ENCODE measurements at places on chromosomes 4 and X.
A peak's percentile ranks its signal among the peaks of the same experiment; 100 is the strongest.

- DNase-seq = no peak
Measured at GRCh38 chr4:152115794-152116193, 355.0 kb upstream of the GATB start.

DNA sequence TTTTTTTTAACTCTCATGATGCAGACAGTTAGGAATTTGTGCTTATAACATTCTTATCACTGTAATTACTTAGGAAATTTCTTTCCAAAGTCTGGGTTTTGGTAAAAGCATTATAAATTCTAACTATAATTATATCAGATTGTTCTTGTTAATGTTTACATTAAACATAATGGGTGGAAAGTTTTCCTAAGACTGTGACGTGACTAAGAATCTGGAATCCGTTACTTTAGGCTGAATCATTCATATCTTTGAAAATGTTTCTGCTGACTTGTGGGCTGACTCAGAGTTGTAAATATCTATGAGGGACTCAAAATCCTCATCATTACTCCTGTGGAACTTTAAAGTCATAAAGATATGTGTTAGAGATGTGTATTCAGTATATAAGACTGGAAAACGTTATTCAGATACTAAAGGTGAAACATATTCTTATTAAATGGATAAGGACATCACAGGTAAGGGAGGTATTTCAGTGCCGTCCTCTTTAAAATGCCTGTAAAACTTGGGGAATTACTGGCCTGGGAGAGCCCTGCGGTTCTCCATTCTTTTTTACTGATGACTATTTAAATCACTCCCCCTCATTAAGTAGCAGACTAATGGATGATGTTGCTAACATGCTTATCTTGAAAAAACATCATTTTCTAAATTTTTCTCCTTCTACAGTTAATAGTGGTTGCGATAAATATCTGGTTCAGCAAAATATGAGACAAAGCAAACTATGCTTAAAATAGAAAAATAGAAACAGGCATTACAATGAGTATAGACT, 159.0 kb downstream of the DCLK2 start:
- no peak for DNase-seq

DNA sequence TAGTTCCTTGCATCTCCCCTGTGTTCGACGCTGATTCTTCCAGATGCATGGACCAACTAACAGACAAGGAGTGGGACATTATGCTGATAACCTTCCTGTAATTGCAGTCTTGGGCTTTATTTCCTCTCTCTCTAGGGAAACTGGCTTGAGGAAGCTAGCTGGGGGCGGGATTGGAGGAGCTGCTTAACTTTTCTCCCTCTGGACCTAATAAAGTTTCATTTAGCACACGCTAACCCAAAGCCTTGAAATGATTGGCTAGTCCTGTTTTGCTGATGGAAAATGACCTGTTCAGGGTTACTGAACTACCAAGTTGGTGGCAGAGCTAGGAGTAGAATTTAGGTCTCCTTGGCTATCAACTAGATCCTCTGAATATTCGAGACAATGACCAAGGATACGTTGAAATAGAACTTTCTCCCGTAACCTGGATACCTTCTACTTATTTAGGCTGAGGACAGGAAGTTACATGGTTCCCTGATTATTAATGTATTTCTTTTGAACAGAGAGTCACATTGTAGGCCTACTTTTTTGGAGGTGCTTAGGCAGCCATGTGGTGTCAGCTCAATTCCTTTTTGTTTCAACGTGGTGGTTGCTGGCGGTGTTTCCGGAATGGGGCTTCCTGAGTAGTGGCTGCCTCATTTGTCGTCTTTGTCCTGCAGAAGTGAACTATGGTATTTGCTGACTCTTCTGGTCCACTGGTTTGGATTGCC, 2.0 kb downstream of the PGK1 start:
- no peak for DNase-seq

DNA sequence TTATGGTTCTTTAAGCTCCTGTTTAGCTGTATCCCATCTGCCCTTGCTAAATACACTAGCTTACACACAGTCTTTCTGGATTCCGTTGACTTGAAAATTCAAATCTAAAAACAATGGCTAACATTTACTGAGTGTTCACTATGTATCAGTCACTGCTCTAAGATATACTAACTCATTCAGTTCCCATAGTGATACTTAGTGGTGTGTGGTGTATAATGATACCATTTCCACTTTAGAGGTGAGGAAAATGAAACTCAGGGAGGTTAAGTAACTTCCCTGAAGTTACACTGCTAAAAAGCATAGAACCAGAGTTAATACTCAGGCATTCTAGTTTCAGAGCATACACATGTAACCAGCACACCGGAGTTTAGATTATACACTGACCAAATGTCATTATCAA, 762.0 kb downstream of the GRID2 start:
- no peak for DNase-seq

DNA sequence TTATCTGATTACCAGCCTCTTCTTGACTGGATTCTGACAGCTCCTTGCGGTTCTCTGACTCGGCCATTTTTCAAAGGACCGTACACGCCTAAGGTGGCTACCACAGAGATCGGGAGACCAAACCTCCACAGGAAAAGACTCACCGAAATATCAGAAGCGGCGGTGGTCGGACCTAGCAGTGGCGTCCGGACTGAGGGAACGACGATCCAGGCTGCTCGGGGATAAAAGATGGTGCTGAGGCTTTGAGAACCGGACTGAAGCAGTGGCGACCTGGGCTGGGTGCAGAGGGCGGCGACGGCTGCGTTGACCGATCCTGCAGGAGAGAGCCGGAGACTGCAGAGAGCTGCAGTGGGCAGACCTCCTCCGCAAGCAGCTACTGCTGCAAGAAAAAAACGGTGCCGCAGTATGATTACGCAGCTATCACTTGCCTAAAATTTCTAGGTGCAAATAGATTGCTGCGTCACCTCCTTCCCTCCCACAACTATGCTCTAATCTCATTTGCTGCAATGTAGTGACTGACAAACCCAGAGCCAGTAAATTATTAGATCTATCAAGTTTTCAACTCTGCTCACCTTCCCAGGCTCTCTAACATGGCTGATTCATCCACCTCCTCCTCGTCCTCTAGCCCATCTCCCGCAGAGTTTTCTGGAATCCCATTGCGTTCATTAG, at the start of gene NAP1L2:
Gene NAP1L2, minus strand, starts transcription at position 426 of the 669 bp plus-strand sequence. Its CDS starts 359 bp downstream, at position 67.
- DNase-seq = peak; percentile 35

GRCh38 chrX:76657499-76657898, 230.0 kb downstream of the MAGEE1 start:
- no peak for DNase-seq

GRCh38 chrX:18449236-18449635, 23.8 kb downstream of the CDKL5 start:
- DNase-seq = no peak

All from WTC11 (cell line).